ENCODE measurements at places on chromosomes 5 and 9. TPM values are rescaled to one million over a fixed set of nuclear protein-coding genes. Genes with fewer than 3 reads are reported as not detected.

Gene CDKN2B-AS1
- not detected for total RNA-seq

Gene TSSK1B
- total RNA-seq: not detected

Gene STKLD1
- total RNA-seq: 0.58 TPM

GRCh38 chr9:72232778-72233177, 83.5 kb downstream of the GDA start:
- no peak for DNase-seq

- DNase-seq: no peak
Observed at GRCh38 chr9:114012126-114012525, 66.0 kb downstream of the AMBP start.

GRCh38 chr5:91998774-91999173, 615.7 kb upstream of the ARRDC3 start:
- DNase-seq: no peak

DNA sequence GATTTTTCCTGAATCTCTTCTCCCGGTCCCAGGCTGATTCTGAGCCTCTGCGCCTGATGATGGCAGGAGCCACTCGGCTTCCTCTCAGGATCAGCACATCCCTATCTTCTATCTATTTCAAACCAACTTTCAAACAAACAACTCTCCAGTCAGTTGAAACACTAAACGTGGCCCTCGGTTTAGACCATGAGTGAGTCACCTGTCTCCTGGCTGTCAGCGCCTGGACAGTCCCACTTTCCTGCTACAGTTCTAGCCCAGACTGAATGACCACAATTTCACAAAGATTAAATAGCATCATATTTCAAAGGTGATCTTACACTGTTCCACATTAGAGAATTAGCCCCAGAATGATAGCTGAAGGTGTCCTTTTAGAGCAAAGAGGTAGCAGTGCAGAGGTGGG, 6.2 kb downstream of the SLC6A19 start:
- DNase-seq: no peak

All from neural progenitor cell (in vitro differentiated cells).